NCI-H2081 (cell line): ENCODE measurements at places on chromosomes 5 and 9.

DNA sequence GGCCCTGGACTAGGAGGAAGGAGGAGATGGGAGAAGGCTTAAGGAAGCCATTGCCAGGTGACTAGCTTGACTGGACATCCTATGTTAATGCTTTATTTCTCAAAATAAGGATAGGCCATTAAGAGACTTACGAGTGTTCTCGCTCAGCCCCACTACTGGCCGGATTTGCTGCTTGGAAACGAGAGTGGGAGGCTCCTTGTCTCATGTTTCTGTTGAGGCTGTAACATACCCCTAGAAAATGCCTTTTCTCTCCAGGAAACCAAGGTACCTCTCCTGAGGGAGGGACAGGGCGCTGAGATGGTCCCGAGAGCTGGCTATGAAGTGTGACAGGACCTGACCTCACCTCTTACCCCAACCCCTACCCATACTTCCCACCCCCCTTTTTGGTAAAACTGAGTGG lies 60.0 kb downstream of the RALGPS1 start:
- no peak for DNase-seq

DNA sequence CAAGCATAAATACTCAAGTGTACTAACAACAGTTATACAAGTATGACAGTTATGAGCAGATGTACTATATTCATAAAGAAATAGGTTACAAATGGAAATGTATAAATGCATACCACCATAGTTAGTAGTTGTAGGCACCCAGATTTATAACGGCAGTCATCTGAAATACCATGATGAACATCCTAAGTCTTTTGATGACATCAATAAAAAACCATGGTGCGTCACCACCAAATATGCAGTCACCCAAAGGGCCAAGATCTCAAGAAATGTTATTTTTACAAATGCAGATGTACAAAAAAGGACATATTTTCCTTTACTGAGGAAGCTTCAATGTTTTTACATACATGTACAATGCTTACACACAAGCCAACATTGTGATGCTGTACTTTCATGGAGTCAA lies 70.8 kb upstream of the XPA start:
- no peak for DNase-seq

DNA sequence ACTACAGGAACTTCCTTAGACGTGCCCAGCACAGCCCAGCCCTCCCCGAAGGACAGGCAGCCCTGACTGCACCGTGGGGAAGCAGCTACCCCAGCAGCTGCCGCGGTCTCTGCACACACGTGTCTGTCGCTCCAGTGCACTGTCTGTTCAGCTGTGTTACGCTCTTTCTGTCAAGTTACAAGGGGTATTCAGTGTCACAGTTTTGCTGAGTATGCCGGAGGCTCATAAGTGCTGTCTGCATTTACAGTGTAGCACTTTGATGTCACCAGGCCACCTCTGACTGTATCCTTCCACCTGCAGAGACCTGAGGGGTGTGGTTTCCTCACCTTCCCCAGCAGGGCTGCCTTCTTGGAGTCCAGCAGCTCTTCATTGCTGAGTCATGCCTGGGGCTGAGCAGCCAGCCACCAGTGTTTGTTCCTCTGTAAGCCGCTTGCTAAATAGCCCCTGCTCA lies 126.8 kb downstream of the EHMT1 start:
- peak; percentile 51 for DNase-seq

DNA sequence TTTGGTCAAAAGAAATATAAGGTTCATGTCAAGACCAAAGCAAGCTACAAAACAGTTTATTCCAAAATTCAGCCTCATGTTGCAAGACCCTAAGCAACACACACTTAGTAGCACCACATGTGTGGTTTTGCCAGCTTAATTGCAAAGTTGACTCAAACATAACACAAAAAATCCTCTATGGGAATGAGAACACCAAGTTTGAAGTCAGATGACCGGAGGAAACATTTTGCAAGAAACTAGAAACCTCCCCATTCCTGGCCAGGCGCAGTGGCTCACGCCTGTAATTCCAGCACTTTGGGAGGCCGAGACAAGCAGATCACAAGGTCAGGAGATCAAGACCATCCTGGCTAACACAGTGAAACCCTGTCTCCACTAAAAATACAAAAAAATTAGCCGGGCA lies 261.8 kb downstream of the EBF1 start:
- DNase-seq = no peak

- DNase-seq = no peak
Measured at GRCh38 chr5:72368271-72368670, 48.1 kb downstream of the PTCD2 start.

GRCh38 chr5:173235499-173236394 lies 741 bp upstream of the NKX2-5 start:
- no peak for DNase-seq

DNA sequence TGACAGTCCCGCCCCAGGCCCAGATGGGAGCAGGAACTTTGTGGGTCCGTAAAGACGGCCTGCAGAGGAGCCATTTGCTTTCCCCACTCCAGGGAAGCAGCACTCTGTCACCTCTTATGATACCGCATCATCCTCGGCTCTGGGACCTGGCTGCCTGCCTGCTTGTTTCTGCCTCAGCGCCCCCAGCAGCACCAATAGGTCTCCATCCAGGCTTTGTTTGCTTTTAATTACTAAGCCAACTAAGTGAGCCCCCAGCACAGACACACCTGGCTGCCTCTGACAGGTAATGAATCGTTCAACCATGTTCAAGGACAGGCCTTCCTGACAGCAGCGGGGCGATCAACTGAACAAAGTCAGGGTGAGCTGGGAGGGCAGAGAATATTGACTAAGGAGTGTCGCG lies 141.4 kb downstream of the C5orf15 start:
- DNase-seq = peak; percentile 51

GRCh38 chr5:147384346-147385193 lies 125.3 kb downstream of the DPYSL3 start:
- DNase-seq = no peak

DNA sequence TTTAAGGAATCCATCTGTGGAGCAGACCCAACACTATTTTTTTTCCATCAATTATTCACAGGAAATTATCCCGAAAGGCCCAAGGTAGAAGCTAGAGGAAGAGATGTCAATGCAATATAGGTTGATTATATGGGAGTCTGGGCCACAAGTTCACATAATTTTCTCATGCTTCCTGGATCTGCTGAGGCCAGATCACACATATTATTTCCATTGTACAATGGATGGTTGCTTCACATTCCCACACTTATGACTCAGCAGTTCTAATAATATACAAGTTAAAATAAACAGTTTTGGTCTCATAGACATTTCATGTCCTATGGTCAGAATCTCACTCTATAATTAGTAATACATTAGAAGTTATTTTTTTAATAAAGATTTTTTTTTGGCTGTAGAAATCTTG lies 66.0 kb upstream of the PTPRD start:
- DNase-seq = no peak

- no peak for DNase-seq
Measured at GRCh38 chr9:98506422-98507054, 202.2 kb downstream of the GABBR2 start.

- peak; percentile 76 for DNase-seq
Measured at GRCh38 chr9:16191691-16192402, 639.0 kb downstream of the CCDC171 start.

DNA sequence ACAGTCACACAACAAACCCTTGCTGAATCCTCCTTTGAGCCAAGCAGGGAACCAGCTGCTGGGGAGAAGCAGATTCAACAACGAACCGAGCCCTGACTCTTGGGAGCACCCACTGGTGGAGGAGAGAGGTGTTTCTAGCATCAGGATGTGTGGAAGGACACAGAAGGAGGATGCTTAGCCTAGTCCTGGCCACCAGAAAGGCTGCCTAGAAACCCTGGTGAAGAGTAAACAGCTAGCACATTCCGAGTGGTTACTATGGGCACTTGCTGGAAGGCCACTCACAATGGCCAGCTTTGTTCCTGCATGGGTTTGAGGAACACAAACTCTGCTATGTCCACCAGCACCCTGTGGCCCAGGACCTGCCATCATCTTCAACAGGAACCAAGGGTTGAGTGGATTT lies 1.8 kb downstream of the TIFAB start:
- no peak for DNase-seq
